ENCODE measurements at places on chromosomes 12 and 14.

DNA sequence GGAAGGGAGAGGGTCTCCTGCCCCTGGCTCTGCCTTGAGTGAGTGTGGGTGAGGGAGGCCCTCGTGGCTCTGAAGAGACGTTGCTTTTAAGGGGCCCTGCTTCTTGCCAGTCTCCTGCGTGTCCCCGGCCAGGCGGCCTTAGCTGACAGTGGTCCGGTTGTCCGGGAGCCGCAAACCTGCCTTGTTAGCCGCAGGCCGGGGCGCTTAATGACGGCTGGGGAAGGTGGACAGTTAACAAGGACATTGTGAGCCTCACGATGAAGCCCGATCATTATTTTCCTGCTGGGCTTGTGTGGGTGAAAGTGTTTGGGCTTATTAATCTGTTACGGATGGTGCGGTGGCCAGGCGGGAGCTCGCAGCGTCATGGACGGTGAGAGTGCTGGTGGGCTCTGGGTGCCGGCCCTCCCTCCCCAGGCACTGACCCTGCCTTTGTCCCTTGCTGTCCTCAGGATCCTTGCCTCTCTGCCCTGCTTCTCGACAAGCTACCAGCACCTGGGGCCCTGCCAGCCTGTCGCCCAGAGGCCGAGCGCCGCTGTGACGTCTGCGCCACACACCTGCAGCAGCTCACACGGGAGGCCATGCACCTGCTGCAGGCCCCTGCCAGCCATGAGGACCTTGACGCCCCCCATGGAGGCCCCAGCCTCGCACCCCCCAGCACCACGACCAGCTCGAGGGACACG lies 13.3 kb downstream of the KIF26A start:
- DNase-seq: no peak

GRCh38 chr12:46134852-46135251 lies 134.0 kb downstream of the SLC38A1 start:
- DNase-seq: no peak

GRCh38 chr14:50656776-50657175 lies 11.3 kb downstream of the SAV1 start:
- no peak for DNase-seq

GRCh38 chr14:58629281-58629680 lies 8.5 kb upstream of the DACT1 start:
- DNase-seq: no peak

DNA sequence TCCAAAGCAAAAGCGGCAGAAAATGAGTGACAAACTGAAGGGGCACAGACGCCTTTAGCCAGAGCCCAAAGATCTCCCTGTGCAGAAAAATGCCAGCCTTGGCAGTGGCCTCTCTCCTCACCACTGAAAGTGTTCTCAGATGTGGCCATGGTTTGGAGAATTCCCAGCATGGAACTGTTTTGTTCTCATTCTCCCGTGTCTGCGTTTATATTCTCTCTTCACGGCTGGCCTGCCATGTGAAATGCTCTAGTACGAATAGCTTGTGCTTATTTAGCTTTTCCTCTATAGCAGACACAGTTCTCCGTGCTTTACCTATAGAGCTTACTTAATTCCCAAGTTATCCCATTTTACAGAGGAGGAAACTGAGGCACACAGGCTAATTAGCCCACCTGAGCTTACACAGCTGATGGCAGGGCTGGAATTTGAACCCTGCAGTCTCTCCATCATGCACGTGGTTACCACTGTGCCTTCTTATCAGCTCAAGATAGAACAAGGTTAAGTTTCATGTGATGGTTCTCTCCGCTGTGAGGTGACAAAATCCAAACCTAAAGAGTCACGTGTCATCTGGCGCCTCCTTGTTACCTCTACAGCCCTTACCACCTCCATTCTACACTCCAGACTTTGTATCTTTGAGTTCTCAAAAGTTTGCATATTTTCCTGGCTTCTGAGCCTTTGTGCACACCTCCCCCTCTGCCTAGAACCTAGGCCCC lies 141.6 kb downstream of the GCH1 start:
- DNase-seq: no peak

GRCh38 chr14:34138175-34138574 lies 187.3 kb upstream of the EGLN3 start:
- no peak for DNase-seq

GRCh38 chr12:123696646-123697045 lies 15.5 kb upstream of the ATP6V0A2 start:
- no peak for DNase-seq

- DNase-seq: no peak
Measured at GRCh38 chr12:103728323-103728722, 112.7 kb downstream of the NT5DC3 start.

GRCh38 chr12:65827342-65827741 lies 3.1 kb downstream of the HMGA2 start:
- DNase-seq: no peak

GRCh38 chr12:62256408-62257096 lies 3.7 kb upstream of the USP15 start:
- DNase-seq: no peak

DNA sequence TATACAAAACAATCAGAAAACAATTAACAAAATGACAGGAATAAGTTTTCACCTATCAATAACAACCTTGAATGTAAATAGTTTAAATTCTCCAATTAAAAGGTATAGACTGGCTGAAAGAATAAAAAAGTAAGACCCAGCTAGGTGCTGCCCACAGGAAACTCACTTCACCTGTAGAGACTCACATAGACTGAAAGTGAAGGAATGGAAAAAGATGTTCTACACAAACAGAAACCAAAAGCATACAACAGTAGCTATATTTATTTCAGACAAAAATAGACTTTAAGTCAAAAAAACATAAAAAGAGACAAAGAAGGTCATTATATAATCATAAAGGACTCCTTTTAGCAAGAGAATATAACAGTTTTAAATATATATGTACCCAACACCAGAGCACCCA lies 152.4 kb upstream of the PWP1 start:
- no peak for DNase-seq
